ENCODE measurements at places on chromosomes 16 and 17.

GRCh38 chr17:44792276-44792675 lies 33.5 kb downstream of the ADAM11 start:
- no peak for DNase-seq

DNA sequence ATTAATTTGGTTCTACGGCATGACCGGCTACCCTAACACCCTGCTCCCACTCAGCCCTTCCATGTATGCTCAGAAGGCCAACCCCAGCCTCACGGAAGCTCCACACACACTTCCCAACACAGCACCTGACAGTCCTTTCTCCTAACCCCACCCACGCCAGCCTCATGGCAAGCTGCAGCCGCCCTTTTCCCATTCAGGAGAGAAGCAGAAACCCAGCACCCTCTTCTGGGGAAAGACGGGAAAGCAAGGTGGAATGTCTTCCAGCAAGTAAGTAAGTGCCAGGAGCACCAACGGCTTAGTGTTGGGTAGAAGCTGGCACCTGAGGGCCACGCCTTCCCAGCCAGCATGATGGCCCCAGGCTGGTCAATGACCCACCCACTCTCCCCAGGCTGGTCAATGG lies 32.1 kb downstream of the ABR start:
- DNase-seq, result no peak

GRCh38 chr16:1723450-1724147 lies 17.6 kb downstream of the MAPK8IP3 start:
- no peak for DNase-seq

GRCh38 chr17:40105861-40106759 lies 5.7 kb upstream of the NR1D1 start:
- no peak for DNase-seq

GRCh38 chr17:42002175-42002791 lies 15.0 kb downstream of the DNAJC7 start:
- DNase-seq, result no peak

GRCh38 chr16:47676635-47677177 lies 215.6 kb downstream of the PHKB start:
- DNase-seq, result no peak

- DNase-seq, result no peak
These were observed 2.3 kb upstream of the LHX1 start for GRCh38 chr17:36934692-36935630.
